IgD-negative memory B cell (primary cell): ENCODE measurements at places on chromosomes 6 and 20. TPM values are rescaled to one million over a fixed set of nuclear protein-coding genes. Genes with fewer than 3 reads are reported as not detected.

Gene CEP43
- polyA plus RNA-seq: 4.4 TPM

Gene SEMG1
- polyA plus RNA-seq: not detected

Gene ENPP5
- 1.7 TPM for polyA plus RNA-seq

Gene PTCHD4
- not detected for polyA plus RNA-seq

Gene CENPB
- polyA plus RNA-seq: 1.1 TPM

Gene CDSN
- polyA plus RNA-seq: not detected

Gene ZNF391
- 2.1 TPM for polyA plus RNA-seq

Gene COL20A1
- not detected for polyA plus RNA-seq

Gene CD24
- 261 TPM for polyA plus RNA-seq

Gene E2F1
- polyA plus RNA-seq: 0.43 TPM

Gene EYA4
- polyA plus RNA-seq: not detected

Gene SLC22A7
- polyA plus RNA-seq: not detected

Gene CLDN20
- polyA plus RNA-seq: not detected

Gene ASIP
- polyA plus RNA-seq: not detected

Gene SNAI1
- 0.63 TPM for polyA plus RNA-seq
